ENCODE measurements at places on chromosomes 16 and 17.

GRCh38 chr16:10321407-10322387 lies 64.2 kb upstream of the ATF7IP2 start:
- DNase-seq = no peak

- no peak for DNase-seq
Measured at GRCh38 chr16:85598141-85598540, 15.0 kb upstream of the GSE1 start.

GRCh38 chr17:72832306-72832705 lies 260.2 kb downstream of the SLC39A11 start:
- no peak for DNase-seq

DNA sequence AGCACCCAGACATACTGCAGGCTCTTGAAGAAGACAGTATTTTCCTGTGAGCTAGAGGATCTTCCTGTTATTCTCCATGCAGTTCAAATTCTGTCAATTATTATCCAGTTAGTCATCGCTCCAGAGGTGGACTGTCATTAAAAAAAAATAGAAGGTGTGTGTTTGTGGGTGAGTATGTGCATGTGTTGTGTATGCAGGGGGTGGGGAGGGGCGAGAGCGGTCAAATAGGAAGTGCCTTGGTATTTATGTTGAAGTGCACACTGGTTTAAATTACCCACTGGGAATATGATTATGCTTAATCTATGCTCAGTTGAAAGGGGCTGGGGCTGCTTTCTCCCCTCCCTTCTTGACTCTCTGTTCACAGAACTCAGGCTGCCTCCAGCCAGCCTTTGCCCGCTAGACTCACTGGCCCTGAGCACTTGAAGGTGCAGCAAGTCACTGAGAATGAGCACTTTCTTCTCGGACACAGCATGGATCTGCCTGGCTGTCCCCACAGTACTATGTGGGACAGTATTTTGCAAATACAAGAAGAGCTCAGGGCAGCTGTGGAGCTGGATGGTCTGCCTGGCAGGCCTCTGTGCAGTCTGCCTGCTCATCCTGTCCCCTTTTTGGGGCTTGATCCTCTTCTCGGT lies at the start of gene HSD17B2:
Gene HSD17B2 (plus strand): TSS at position 273 of the 632 bp plus-strand sequence. CDS start 172 bp downstream, at position 445.
- DNase-seq = no peak

DNA sequence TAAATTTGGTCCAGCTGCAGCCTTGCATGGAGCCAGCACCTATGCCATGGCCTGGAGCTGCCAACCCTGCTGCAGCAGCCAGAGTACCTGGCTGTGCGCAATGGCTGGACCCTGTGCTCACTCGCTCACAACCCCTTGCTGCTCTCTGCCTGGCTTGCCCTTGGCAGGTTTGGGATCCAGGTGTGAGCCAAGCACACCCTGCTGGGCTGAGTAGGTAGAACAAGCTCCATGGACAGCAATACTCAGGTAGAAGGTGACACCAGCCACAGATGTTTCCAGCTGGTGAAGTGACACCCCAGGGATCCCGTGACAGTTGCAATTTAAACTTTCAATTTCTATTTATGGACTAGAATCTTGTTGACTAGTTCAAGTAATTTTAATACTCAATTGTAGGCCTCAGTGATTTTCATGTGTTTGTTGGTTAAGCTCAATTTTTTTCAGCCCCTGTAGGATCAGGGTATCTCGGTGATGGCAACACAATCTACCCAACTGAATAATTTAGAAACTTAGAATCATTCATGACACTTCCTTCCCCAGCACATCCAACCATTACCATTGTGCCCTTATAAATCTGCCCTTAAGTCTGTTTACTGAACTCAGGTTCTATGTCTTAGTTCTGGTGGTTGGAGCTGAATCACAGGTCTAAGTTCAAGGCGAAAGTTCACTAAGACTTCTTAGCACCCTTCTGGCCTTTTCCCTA lies 480.0 kb downstream of the PMP22 start:
- no peak for DNase-seq

DNA sequence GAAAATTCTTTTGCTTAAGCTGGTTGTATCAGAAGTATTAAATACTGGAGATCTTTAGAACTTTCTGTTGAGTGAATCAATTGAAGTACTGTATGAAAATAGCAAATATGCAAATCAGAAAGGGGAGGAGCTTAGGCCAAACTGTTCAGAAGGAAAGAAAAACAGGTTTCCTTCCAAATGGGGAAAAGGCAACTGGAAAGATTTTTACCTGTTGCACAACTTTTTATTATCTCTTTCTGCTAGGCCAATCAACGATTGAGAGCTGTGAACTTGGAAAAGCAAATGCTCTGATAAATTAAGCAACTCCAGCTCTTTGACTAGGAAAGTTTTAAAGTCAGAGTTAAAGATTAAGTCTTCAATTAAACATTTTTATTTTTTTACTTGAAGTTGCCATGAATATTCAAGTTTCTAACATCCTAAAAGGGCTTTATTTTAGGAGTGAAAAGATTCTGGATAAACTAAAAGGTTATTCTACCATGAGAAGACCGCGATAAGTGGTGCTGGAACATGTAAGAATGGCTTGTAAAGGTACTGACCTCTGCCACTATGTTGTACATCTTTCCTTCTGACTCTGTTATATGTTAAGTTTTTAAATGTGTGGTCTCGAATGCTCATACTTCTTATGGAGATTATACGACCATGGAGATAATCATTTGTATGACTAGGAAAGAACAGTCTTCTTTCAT lies 16.5 kb downstream of the DCUN1D3 start:
- DNase-seq = no peak

GRCh38 chr17:73831699-73832098 lies 187.5 kb upstream of the SDK2 start:
- no peak for DNase-seq

DNA sequence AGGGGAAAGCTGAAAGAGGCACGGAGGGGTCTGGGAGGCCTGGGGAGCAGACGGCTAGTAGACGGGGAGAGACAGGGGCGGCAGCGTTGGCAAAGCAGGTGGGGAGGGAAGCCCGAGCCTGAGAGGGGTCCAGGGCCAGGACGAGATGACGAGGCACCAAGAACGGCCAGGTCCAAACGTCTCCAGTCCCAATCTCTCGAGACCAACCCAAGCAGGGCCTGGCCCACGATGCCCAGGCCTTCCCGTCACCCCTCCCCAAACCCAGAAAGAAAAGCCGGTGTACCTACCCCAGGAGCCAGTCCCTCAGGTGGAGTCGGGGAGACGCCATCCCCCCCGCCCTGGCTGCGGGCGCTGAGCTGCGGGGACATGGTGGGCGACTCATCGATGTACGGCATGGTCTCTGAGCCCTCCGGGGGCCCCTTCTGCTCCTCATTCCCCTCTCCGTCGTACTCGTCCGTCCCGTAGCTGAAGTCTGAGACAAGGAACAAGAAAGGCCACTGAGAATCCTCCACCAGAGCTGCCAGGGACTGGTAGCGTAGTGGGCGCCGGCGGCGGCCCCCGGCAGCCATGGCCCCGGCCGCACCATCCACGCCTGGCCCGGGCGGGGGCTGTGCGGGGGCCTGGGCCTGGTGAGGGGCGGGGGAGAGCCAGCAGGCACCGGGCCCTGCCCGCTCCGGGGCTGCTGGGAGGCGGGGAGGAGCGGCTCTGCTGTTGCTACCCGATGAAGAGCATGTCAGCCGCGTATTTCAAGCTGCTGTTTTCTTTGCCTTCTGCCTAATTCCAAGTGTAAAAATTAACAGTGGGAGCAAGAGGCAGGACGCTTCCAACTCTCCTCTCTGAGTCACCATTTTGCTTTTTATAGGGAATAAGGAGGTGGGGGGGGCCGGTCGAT lies 54.6 kb downstream of the ABR start:
- no peak for DNase-seq

GRCh38 chr16:4392382-4393239 lies 21.0 kb downstream of the VASN start:
- DNase-seq = no peak

DNA sequence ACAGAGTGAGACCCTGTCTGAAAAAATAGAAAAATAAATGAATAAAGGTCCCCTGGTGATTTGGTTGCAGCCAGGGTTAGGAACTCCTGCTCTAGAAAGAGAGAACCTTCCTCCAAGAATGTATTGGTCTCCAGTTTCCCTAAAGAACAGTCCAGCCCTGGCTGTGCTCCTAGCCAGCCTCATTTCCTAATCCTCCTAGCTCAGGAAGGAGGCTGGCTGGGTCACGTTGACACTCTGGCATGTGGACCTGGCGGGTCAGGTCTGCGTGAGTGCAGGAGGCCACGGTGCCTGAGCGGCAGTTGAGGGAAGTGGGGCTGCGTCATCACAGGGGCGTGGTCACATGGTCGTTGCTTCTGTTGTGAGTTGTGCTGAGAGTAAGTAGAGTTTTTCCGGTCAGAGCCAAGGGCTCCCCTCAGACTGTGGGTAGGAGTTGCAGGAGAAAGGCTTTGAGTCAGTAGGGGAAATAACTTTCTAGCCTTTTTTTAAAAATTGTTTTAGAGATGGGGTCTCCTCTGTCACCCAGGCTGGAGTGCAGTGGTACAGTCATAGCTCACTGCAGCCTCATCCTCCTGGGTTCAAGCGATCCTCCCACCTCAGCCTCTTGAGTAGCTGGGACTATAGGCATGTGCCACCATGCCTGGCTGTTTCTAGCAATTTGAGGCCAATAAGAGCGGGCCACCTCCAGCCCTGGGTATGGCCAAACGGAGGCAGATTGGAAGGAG lies 194.0 kb upstream of the CIBAR2 start:
- DNase-seq = no peak

GRCh38 chr16:50526249-50526648 lies 21.9 kb upstream of the NKD1 start:
- no peak for DNase-seq

DNA sequence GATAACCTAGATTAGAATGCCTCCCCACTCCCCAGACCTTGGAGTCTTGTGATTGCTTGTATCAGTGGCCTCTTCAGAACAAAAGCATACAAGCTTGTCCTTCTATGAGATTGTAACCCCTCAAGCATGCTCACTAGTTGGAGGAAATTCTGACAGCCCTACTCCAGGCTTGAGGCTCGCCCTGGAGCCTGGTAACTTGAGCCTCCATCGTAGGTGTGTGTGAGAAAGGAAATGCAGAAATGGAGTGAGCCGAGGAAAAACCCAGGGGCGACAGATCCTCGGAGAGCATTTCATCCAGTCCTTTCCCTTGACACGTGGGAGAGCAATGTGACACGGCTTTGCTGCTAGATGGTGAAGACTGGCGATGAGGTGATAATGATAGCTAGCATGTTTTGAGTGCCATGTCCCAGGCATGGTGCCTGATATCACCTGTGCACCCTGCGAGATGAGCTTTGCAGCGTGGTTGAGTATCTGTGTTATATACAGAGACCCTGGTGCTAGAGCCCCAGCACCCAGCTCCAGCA lies 31.2 kb downstream of the GNAO1 start:
- no peak for DNase-seq

- DNase-seq = no peak
Measured at GRCh38 chr16:87311387-87311786, 5.8 kb downstream of the C16orf95 start.

- no peak for DNase-seq
Measured at GRCh38 chr17:76947771-76948170, 79.6 kb downstream of the MGAT5B start.

DNA sequence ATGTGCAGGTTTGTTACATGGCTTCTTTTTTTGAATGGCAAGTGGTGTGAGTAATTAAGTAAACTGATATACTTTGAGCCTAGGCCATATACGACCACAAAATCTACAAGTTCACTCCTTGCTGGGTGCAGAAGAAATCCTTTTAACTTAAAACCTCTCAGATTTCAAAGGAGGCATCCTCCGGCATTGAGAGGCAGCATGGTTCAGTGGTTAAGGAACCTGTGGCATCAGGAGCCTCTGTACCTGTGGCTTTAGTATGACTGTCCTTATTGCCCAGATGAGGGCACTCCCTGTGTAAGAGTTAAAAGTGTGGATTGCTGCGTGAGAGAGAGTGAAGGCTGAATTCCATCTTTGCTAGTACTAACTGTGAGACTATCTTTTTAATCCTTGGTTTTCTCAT lies 3.3 kb downstream of the NLRP1 start:
- DNase-seq = no peak

Data from SK-N-MC (cell line).